HepG2 (cell line): ENCODE measurements at places on chromosomes 4 and X. TPM values are rescaled to one million over a fixed set of nuclear protein-coding genes. Genes with fewer than 3 reads are reported as not detected.

Gene SERTM2
- not detected in 2 replicates for polyA plus RNA-seq

DNA sequence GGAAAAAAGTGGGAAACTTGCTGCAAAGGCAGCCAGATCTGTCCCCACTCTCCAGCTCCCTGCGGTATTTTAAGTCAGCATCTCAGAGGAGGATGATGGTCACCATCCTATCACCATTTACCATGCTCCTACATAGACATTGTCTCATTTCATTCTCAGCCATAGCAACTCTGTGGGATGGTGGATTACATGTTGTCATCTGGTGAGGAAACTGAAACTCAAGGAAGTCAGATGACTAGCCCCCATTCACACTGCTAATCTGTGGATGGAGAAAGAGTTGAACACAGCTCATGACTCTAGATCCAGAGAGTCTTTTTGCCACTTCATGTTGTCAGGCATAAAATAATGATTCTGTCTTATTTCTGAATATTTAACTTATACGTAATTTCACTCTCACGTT lies 323.5 kb downstream of the PTTG2 start:
- no peak for DNase-seq

Gene TBC1D9
- polyA plus RNA-seq: 9.6 and 11.9 TPM in 2 replicates

GRCh38 chrX:154472685-154473632 lies 6.1 kb downstream of the LAGE3 start:
- DNase-seq: no peak

Gene ERAS
- polyA plus RNA-seq: 0.21 and 0.56 TPM in 2 replicates

DNA sequence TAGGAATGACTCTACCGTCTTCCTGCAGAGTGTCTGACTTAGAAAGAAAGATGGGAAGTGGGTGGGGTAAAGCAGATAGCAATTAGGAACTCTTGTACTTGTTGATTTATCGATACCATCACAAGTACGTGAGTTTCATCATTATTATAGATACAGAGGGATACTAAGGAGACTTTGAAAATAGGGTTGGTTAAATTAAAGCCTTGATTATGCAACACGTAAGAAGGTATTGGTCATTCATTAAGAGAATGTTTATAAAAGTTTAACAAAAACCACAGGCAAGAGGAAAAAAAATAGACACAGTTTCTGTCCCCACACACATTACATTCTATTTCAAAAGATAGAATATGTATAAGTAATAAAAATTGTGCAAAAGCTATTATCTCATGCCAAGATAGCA lies 65.9 kb upstream of the UGT2B7 start:
- no peak for DNase-seq

Gene SLC9B1
- 0.17 and 0.18 TPM in 2 replicates for polyA plus RNA-seq

DNA sequence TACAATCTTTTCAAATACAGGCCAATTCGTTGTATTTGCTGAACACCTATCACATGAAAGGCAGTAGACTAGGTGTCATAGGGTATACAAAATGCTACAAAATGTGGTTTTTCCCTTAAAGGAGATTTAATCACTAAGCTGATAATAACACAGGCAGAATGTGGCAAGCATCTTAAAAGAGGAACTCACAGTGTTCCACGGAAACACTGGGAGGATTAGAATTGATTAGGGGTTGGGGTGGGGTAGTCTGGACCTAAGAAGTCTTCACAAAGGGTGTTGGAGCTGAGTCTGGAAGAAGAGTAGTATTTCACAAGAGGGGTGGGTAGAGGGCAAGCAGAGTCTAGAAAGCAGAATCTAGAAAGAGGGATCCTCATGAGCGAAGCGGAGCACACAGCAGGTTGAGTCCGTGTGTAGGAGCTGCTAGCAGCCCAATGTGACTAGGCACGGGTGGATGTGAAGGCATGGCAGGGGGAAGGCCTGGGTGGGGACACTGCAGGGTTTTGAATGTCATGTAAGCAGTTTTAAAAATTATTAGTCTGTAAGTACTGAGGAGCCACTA lies 123.6 kb downstream of the MGST2 start:
- no peak for DNase-seq

Gene LANCL3
- not detected in 2 replicates for polyA plus RNA-seq

GRCh38 chrX:53122013-53122412 lies 28.1 kb downstream of the KANTR start:
- no peak for DNase-seq

Gene AMTN
- not detected in 2 replicates for polyA plus RNA-seq

Gene MTTP
- 78.2 and 84.7 TPM in 2 replicates for polyA plus RNA-seq
